ENCODE measurements at places on chromosomes 7 and 10.

GRCh38 chr10:3467052-3467951 is 294.7 kb upstream of the PITRM1 start:
- no peak for DNase-seq

DNA sequence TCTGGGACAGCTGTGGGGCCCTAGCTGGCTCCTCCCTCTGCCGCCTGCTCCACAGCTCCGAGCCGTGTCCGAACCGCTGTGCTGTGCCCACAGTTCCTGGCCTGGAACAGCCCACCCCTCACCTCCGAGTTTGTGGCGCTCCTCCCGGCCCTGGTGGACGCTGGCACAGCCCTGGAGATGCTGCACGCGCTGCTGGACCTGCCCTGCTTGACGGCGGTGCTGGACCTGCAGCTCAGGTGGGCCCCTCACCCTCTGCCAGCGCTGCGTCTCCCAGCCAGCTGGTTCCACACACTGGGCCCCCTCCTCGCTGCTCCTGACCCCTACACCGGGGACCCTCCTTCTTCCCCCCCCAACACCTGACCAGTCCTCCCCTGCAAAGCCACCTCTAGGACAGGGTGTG is 12.1 kb downstream of the AP5Z1 start:
- no peak for DNase-seq

DNA sequence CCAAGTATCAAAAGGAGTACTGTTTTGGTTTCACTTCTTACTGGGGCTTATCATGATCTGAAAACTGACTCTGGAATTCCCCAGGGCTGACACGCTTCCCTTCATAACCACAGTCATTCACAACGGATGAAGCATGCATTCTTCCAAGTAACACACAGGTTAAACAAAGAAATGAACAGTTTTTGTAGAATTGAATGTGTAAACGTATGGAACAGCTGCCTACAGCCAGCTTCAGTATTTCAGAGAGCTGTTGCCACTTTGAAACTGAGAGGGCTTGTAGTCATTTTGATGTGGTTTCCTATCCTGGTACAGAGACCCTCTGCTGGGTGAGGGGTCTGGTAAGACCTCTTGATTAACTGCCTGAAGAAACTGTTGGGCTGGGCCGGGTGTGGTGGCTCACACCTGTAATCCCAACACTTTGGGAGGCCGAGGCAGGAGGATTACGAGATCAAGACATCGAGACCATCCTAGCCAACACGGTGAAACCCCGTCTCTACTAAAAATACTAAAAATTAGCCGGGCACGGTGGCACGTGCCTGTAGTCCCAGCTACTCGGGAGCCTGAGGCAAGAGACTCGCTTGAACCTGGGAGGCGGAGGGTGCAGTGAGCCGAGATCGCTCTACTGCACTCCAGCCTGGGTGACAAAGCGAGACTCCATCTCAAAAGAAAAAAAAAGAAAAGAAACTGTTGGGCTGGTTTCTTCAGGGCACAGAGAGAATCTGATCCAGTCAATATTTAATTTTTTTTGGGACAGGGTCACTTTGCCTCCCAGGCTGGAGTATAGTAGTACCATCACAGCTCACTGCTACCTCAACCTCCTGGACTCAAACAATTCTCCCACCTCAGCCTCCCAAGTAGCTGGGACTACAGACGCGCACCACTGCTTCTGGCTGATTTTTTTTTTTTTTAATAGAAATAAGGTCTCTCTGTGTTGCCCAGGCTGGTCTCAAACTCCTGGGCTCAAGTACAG is 4.7 kb downstream of the NFE2L3 start:
- peak; percentile 74 for DNase-seq

DNA sequence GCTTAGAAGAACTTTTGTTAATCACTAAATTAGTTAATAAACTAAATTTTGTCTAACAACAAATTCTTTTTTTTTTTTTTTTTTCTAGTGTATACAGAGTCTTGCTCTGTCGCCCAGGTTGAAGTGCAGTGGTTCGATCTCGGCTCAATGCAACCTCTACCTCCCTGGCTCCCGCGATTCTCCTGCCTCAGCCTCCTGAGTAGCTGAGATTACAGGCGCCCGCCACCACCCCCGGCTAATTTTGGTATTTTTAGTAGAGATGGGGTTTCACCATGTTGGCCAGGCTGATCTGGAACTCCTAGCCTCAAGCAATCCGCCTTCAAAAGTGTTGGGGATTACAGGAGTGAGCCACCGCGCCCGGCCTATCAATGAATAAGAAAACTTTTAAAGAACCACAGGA is 1.1 kb upstream of the IQUB start:
- DNase-seq: no peak

Data from activated CD8-positive, alpha-beta memory T cell treated with anti-CD3 and anti-CD28 coated beads for 24 hours (primary cell).